Pons (tissue), 1 donor: ENCODE measurements at places on chromosomes 13 and 19.

- no peak for DNase-seq
Measured at GRCh38 chr13:55613429-55614187, 1527.1 kb upstream of the PRR20A start.

- DNase-seq, result no peak
Measured at GRCh38 chr13:65830411-65831205, 1399.5 kb downstream of the PCDH9 start.

DNA sequence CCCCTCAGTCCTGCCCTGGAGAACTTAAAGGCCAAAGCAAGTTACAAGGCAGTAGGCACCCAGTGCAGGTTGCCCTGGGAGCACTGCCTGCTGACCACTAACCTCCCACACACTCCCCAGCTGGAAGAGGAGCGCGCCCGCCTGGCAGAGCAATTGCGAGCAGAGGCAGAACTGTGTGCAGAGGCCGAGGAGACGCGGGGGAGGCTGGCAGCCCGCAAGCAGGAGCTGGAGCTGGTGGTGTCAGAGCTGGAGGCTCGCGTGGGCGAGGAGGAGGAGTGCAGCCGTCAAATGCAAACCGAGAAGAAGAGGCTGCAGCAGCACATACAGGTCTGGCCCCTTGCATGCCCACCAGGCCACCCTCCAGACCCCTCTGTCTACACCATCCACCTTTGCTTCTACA is 61.1 kb downstream of the KCNC3 start:
- DNase-seq, result no peak

- DNase-seq, result peak; percentile 32
Measured at GRCh38 chr19:48568345-48568886, 16.4 kb downstream of the SULT2B1 start.

DNA sequence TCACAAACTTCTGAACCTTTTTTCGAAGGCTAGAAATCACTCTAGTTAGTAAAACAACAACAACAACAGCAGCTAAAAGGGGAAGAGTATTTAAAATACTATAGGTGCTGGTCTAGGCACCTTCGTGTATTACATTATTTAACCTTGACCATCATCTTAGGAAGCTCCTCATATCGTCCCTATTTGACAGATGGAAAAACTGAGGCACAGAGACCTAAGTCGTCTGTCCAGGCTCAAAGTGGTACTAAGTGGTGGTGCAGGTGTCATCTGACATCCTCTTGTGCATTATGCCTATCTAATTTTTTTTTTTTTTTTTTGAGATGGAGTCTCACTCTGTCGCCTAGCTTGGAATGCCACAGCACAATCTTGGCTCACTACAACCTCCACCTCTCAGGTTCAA is 29.1 kb downstream of the CATSPERD start:
- no peak for DNase-seq

DNA sequence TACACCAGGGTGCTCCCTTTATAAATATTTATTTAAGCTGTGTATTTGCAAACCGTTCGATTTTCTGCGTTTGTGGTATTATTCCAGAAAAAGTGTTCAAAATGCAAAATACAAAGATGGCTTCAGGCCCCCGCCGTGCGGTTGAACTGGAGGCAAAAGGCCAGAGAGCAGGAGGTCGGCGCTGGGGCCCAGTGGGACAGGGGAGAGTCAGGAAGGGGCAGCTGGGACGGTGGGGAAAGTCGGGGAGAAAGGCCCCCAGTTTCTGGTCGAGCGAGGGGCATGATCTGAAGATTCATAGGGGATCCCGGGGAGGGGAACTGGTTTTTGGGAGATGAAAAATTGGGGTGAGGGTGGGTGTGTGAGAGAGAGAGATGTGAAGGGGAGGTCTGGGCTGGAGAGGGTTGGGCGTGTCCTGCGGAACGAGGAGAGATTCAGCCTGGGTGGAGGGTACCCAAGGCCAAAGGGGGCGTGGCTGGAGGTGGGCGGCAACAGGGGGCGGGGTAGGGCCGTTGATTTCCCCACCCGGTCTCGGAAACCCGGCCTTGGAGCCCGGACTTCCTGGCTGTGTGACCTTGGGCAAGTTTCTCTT is 678 bp downstream of the ISOC2 start:
- peak; percentile 53 for DNase-seq

- DNase-seq, result no peak
Measured at GRCh38 chr19:49264258-49264657, 60.7 kb downstream of the SLC6A16 start.

DNA sequence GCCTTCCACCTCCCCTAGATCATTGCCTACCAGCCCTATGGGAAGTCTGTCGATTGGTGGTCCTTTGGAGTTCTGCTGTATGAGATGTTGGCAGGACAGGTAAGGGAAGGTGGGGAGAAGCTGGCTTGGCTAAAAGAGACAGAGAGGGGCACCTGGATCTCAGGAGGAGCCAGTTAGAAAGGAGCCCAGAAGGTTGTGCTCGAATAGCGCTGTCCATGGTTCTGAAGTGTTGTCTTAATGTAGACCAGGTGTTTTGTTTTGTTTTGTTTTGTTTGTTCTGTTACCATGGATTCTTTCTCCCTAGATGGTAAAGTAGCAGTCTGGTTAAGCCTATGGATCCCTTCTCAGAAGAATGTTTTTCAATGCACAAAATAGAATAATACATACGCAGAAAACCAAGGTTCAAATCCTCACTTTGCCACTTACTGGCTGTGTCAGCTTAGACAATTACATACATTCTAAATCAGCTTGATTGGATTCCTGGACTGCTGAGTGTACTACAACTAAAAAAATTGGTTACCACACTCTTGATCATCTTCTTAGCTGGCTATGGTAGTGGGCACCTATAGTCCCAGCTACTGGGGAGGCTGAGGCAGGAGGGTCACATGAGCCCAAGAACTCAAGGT is 5.9 kb upstream of the CACNG7 start:
- DNase-seq, result no peak

DNA sequence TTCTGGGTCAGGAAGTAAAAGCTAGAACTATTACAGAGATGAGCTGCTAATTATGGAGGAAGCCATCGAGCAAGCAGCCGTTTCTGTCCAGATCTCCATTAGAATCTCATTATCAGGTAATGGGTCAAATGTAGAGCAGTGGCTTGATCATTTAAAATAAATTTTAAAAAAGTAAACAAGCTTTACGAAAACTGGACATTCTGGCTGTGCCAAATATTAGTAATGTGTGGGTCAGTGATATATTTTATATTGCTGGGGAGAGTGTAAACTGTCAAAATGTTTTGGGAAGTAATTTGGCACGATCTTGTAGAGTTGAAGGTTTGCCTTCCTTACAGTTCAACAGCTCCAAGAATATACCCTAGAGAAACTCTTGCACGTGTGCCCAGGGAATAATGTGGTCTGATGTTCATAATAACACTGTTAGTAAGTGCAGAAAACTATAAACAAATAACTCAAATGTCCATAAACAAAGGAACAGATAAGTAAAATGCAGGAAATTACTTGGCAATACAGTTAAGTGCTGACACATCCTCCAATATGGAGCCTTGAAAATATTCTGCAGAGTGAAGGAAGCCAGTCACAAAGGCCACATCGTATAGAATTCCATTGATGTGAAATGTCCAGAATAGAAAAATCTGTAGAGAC is 127.2 kb upstream of the UBL3 start:
- DNase-seq, result no peak

GRCh38 chr19:51722492-51722891 is 1.3 kb downstream of the HAS1 start:
- no peak for DNase-seq

GRCh38 chr13:20418953-20419352 is 106.7 kb downstream of the CRYL1 start:
- DNase-seq, result no peak

- DNase-seq, result no peak
Measured at GRCh38 chr19:45460807-45461347, 6.9 kb upstream of the FOSB start.

DNA sequence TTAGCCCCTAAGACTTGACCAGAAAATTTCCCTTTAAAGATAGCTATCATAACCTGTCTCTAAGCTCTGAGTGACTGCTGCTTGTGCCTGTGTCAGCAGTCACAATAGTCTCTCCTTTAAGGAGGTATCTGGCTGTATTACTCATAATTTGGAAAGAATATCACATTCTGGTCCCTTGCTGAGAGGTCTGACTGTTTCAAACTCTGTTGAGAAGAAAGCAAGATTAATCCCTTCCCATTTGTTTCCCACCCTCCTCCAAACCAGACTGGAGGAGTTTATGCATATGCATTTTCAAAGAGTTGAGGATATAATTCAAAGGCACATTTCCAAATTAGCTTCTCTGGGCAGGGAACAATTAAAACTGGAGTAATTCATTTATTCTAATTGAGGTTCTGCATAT is 2.3 kb downstream of the HTR2A start:
- no peak for DNase-seq

DNA sequence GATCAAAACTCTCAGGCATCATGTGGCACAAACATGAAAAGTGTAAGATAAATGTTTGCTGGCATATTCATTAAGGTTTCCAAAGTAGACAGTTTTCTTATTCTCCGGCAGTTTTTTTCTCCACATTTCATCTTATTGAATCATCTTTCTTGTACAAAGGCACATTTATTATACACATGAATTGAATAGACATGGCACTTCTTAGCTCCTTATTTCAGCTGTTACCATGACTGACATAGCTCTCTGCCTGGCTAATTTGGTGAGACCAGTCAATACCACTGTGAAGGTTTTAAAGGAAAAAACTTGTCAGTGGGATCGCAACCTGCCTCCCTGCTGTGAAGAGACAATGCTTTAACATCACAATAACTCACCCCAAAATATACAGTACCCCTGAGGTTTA is 285.0 kb upstream of the PCDH20 start:
- DNase-seq, result no peak

DNA sequence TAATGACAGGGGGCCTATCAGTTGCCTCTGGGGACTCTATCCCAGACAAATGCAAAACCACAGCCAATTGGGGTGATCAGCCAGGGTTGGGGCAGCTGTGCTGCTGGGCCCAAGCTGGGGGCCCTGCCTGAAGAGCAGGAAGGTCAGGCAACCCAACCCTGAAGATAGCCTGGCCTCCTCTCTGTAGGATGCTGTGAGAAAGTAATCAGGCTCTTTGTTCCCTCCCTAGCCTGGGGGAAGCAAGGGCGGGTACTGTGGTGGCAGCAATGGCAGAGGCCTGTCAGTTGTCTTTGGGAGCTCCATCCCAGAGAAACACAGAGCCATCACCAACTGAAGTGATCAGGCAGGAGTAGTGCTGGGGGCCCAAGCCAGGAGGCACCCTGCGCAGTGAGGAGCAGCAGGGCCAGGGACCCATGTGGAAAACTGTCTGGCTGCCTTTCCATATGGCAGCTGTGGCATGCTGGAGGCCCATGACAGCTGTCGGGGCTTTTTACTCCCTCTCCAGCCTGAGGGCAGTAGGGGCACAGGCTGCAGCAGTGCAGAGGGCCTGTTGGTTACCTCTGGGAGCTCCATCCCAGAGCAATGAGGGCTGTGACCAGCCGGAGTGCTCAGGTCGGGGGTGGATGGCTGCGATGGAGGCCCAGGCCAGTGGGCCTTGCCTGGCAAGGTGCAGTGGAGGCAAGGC is 73.6 kb upstream of the ATP12A start:
- DNase-seq, result no peak

GRCh38 chr19:35265900-35266519 is 2.8 kb upstream of the USF2 start:
- no peak for DNase-seq

DNA sequence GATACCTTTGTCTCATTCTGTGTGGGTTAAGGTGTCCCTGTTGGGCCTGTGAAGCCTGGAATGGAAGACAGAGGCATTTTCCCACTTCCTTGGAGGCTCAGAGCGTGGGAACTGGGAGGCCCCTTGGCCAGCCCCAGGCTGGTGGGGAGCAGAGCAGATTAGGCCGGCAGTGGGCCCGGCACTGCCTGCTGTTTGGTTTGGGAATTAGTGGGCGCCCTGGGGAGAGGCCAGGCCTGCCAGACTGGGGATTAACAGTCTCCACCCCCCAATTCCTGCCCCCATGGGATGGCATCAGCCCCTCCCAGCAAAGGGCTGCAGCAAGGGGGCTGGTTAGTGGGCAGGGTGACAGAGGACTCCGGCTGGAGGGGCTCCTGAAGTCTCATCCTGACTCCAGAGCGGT is 3.1 kb upstream of the BEST2 start:
- DNase-seq, result no peak

DNA sequence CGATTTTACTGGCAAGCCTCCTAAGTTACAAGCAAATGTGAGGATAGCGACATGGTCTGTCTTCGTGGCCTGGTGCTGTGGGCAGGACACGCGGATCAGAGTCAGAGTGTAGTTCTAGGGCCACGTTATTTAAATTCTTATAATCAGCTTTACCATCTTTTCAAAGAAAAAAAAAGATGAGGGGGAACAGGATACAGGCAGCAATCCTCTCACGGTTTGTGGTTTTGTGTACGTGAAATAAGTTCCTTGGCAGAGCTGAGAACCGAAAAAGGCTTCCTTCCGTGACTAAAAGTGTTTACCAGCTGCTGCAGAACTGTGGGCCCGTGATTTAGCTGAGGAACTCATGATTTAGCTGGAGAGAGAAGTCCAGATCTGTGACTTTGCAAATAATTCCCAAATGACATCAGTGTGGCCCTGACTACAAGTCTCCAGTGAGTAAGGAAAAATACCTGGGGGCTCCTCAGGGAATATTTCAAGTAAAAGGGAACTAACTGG is 27.2 kb downstream of the RCBTB2 start:
- peak; percentile 82 for DNase-seq

- no peak for DNase-seq
Measured at GRCh38 chr19:22620401-22620800, 13.7 kb upstream of the ZNF492 start.

DNA sequence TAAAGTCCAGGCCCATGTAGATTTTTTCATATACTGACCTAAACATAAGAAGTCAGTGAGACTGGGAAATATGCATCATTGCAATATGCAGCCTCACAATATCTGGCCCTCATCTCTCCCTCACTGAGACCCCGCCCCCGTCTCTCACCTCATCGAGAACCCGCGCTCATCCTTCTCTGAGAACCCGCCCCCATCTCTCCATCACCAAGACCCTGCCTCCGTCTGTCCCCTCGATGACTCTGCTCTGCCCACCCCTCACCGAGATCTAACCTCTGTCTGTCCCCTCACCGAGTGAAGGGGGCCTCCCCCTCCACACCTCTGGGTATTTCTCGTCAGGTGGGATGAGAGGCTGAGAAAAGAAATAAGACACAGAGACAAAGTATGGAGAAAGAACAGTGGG is 20.5 kb upstream of the ZNF846 start:
- no peak for DNase-seq

DNA sequence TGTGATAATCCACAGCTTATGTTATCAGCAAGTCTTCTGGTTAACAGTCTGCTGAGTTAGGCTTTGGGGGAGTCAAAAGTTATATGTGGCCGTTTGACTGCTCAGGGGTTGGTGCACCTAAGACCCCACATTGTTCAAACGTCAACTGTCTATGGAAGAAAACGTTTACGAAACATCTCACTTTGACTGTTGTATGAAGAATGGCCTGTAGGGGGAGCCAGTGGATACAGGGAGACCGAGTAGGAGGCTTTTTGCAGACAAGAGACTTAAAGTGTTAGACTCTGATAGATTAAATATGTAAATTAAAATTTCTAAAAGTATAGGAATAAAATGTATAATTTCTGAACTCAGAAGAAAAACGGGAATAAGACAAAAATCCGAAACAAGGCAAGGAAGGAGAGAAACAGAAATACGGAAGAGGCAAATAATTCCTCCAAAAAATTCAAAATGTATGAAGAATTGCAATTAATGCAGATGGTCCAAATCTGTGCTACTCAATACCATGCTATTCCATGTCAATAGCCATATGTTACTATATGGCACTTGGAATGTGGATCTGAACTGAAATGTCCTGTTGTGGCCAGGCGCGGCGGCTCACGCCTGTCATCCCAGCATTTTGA is 37.8 kb downstream of the TNFSF14 start:
- peak; percentile 91 for DNase-seq

- no peak for DNase-seq
Measured at GRCh38 chr19:52498571-52498970, 28.9 kb upstream of the ZNF808 start.

GRCh38 chr13:67416047-67416925 is 186.2 kb upstream of the PCDH9 start:
- no peak for DNase-seq
